ENCODE measurements at places on chromosomes 3 and 15.
A peak's percentile ranks its signal among the peaks of the same experiment; 100 is the strongest.

DNA sequence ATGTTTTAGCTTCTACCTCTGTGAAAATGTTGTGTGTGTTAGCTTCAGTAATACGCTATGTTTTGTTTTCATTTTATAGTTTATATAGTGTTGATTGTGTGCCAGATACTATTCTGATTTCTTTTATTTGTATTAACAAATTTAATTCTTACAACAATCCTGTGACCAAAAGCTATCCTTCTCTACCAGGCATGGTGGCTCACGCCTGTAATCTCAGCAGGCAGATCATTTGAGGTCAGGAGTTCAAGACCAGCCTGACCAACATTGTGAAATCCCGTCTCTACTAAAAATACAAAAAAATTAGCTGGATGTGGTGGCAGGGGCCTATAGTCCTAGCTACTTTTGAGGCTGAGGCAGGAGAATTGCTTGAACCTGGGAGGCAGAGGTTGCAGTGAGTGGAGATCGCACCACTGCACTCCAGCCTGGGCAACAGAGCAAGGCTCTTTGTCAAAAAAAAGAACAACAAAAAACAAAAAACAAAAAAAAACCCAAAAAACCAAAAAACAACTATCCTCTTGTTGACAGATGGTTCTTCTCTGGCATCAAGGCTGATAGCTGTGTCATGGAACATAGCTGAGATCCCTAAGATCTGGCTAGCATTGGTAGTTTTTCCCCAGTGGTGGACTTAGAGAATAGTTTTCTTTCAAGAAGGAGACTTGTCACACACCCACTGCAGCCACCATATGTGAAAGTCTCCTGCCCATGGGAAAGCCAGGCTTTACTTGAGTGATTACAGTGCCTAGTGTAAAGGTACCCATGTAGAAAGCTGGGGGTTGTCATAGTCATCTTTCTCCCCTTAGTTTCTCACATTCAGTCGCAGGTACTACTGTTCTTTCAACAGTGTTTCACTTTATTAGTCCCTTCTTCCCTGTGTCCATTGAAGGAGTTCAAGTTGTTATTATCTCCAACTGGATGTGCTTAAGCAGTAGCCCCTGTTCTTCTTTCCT, 116.5 kb downstream of the UBE2E2 start:
- no peak for DNase-seq

- peak; percentile 28 for DNase-seq
Observed at GRCh38 chr3:126106336-126107202, 22.6 kb upstream of the SLC41A3 start.

DNA sequence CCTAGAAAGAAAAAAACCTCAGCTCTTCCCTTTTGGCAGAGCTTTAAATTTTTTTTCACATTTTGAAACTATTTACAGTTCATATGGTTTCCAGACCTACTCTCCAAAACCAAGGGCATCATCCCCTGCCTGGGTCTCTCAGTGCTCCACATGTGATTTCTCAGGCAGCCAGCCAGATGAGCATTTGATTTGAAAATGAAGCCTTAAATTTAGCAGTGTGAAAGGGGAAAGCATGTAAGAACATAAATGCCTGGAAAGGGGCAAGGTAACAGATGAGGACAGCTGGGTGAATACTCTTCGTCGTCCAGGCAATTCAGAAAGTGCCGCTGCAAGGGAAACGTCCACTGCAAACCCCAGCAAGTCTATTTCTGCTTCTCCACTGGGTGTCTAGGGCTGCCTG, 94.8 kb downstream of the ATP8B4 start:
- DNase-seq: no peak

- DNase-seq: no peak
Observed at GRCh38 chr15:60215225-60215963, 182.4 kb downstream of the ANXA2 start.

GRCh38 chr15:65921780-65922179, 52.5 kb downstream of the RAB11A start:
- DNase-seq: no peak

- DNase-seq: no peak
Observed at GRCh38 chr3:6262010-6262409, 598.9 kb upstream of the GRM7 start.

DNA sequence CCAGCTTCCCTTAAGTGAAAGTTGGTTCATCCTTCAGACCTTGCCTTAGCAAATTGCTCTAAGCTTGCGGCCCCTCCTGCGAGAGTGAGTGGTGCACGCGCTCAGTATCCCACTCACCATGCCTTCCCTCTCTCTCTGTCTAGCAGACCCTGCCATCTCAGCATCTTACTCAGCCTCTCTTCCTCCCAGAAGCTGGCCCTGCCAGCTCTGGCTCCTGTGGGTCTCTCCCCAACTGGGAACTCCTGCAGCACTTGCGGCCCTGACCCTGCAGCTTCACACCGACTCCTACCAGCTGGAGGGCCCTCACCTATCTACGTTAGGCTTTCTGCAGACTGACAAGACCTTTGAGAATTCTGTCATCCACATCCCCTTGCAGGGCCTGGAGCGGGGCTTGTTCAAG, 286.1 kb upstream of the TLE3 start:
- DNase-seq: peak; percentile 41

- peak; percentile 52 for DNase-seq
Observed at GRCh38 chr3:134029734-134030378, at the start of gene SLCO2A1. Gene SLCO2A1 (minus strand): TSS chr3:134029925. CDS start chr3:134029802, 123 bp downstream.

DNA sequence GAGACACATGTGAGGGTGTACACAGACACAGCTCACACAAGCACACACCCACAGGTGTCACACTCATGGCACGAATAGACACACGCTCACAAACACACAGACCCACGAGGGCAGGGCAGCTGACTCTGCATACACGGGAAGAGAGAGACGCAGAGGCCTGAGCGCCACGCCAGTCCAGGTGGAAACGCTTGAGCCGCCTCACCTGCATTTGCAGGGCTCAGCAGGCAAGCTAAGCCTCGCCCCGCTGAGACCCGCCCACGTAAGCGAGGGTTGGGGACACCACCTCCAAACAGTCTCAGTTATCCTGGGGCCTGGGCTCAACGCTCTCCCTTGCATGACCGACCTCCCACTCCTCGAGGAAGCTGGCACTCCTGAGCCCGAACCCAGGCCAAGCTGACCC, 73.2 kb downstream of the TLE3 start:
- no peak for DNase-seq

DNA sequence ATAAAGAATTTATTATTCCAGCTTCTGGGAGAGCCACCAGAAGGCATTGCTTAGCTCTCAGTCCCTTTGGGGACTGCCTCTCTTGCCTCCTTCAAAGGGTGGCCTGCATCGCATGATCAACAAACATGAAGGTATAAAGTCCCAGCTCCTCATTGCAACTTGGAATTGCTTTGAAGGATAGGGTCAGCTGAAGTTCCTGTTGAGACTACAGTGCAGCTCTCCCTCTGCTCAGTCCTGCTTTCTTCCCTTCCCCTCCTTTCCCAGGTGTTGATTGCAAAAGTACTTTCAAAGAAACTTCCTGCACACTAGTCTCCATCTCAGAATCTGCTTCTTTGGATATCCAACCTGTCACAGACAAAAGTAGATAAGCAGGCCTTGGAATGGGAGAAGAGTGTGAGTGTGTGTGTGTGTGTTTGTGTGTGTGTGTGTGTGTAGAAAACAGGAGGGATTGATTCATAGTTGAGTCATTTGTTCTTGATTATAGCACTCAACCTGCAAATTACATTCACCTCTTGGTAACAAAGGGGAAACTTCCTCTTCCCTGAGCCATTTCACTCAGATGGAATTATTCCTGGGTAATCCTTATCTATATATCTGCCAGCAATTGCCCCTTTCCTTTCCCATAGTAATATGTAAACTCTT, 13.7 kb downstream of the CCR8 start:
- no peak for DNase-seq

- DNase-seq: no peak
Observed at GRCh38 chr3:98573181-98573728, 20.2 kb downstream of the CPOX start.

GRCh38 chr3:43964640-43965039, 273.9 kb downstream of the ABHD5 start:
- DNase-seq: no peak

GRCh38 chr3:158169091-158169491, 59.2 kb downstream of the RSRC1 start:
- no peak for DNase-seq

DNA sequence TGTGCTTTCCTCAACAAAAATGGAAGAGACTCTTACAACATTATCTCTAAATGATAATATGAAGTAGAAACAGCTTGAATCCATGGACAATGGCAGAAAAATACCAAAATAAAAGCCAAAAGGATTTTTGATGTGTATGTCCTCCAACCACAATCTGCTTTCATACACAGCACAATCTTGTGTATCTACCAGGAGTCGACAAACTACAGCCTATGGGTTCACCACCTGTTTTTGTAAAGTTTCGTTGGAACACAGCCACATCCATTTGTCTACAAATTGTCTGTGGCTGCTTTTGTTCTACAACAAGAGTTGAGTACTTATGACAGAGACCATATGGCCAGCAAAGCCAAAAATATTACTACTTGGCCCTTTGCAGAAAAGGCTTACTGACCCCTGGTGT, 88.7 kb upstream of the UBE2E2 start:
- no peak for DNase-seq

GRCh38 chr15:84725001-84725491, 9.1 kb upstream of the SEC11A start:
- DNase-seq: no peak

DNA sequence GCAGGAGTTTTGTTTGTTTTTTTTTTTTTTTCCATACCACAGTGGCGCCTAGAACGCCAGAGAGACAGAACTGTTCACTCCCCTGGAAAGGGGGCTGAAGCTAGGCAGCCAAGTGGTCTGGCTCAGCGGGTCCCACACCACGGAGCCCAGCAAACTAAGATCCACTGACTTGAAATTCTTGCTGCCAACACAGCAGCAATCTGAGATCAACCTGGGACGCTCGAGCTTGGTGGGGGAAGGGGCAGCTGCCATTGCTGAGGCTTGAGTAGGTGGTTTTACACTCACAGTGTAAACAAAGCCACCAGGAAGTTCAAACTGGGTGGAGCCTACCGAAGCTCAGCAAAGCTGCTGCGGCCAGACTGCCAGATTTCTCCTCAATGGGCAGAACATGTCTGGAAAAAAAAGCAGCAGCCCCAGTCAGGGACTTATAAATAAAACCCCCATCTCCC, 29.8 kb downstream of the SPICE1 start:
- DNase-seq: no peak

DNA sequence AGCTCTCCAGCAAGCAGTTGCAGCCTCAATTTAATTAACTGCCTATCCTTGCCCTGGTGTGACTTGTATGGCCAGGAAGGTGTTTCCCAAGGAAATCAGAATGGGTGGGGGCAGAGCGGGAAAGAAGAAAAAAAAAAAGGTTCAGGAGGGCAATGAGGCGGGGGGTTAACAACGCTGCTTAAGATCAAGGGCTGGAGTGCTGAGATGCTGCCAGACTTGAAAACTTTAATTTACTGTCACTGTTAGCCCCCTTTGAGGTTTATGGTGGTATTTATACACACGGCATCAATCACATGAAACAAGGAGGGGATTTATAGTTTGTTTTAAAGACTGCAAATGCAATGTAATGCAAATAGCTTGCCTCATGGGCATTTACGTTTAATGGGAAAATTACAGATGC, 319.4 kb upstream of the NR2F2 start:
- DNase-seq: no peak

- DNase-seq: no peak
Observed at GRCh38 chr3:190404715-190405114, 16.8 kb downstream of the CLDN16 start.

GRCh38 chr3:70342149-70342548, 29.7 kb upstream of the MDFIC2 start:
- DNase-seq: no peak

DNA sequence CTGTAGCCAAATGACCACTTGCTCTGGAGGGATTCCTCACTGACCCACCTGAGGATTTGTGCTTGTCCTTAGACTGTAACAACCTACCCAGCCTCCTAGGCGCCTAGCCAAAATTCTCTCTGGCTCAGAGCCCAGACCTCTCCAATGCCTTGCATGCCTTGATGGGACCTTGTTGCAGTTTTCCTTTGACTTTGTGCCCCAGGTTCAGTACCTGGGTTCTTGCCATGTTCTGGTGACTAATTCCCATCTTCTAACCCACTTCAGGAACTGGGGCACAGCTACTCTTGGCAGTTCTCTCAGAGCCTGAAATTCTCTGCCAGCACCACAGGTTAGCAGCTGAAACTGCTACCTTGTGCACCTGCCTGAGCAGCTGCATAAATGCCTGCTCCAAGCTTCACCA, 27.0 kb upstream of the UBE3A start:
- DNase-seq: no peak

GRCh38 chr3:5252131-5252530, 64.6 kb downstream of the EDEM1 start:
- no peak for DNase-seq
